K562 (cell line): ENCODE measurements at places on chromosomes 1 and 21. TPM values are rescaled to one million over a fixed set of nuclear protein-coding genes. Genes with fewer than 3 reads are reported as not detected.

DNA sequence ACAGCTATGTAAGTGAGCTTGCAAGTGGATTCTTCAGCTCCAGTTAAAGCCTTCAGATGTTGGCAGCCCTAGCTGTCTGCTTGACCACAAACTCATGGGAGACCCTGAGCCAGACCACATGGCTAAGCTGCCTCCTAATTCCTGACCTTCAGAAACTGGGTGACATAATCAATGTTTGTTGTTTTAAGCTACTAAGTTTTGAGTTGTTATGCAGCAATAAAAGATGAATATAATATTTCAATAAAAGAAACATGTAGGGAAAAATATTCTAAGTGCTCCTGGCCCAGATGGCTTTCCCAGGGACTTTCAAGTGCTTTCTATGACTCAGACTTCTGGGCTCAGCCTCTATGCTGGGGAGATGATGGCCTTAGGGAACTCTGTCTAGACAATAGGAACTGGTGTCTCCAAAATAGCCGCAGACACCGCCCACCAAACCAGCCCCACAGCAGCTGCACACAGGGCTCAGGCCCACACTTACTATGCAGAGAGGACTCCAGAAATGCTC is 20.3 kb upstream of the AZIN2 start:
- no peak for DNase-seq

DNA sequence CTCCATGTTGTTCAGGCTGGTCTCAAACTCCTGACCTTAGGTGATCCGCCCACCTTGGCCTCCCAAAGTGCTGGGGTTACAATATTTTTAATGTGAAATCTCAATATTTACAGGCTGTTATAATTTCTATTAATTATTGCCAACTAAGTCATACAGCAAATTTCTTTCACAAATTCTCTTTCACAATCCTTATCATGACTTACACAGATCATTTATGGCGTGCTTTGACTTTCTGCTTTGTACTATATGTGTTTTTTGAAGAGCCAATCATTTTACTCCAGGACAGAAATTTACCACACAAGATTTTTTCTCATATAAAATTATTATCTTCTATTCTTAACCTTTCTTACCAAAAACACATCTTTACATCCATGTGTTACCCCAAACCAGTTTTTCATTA is 1729.9 kb downstream of the NCAM2 start:
- DNase-seq = no peak

GRCh38 chr1:44985747-44986359 is 542 bp downstream of the EIF2B3 start:
- peak; percentile 57 for DNase-seq

GRCh38 chr1:247535402-247535801 is 838 bp downstream of the OR2C3 start:
- no peak for DNase-seq

GRCh38 chr21:37982496-37983318 is 66.5 kb upstream of the KCNJ6 start:
- no peak for DNase-seq

DNA sequence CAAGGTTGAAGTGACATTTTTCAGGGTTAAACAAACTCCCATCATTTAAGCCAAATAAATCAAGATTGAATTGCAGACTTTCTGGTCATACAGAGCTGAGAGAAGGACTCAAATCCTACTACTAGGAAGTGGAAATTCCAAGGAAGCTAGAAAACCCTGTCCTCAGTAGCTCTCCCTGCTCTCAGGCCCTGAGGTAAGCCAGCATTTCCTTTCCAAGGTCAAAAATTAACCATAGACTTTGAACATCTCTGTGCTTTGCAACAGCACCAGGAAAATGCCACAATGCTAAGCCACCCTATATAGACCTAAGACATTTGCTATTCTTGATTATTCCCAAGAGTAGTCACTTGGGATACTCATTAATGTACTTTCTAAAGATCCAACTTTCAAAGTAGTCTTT is 45.1 kb downstream of the LUZP1 start:
- DNase-seq = no peak

DNA sequence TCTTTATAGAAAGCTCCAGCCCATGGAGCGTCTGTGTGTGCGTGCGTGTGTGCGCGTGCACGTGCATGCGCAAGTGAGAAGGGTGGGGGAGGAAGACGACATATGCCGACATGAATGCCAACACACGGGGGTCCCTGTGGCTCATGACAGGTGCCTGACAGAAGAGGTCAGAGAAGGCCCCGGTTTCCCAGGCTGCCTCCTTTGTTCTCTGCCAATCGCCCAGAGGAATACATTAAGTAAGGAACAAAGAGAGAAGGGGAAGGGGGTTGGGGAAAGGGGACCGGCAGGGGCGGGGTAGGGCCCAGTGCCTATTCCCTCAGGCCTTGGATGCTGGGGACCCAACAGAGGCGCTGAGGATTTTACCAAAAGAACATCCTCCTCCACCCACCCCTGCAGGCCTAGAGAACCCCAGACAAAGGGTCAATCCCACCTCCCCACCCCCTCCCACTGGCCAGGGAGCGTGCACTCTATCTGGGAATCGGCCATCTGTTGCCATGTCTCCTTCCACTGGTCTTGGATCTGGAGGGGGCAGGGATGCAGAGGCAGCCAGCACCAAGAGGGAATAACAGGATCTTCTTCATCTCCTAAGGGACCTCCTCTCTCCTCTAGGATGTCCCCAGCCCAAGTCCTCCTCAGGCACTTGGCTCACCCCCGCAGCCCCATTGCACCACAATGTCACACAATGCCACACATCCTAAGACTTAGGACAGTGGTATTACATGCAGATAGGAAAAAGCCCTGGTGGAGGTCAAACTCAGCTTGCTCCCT is 39.4 kb downstream of the PIK3C2B start:
- DNase-seq = no peak

DNA sequence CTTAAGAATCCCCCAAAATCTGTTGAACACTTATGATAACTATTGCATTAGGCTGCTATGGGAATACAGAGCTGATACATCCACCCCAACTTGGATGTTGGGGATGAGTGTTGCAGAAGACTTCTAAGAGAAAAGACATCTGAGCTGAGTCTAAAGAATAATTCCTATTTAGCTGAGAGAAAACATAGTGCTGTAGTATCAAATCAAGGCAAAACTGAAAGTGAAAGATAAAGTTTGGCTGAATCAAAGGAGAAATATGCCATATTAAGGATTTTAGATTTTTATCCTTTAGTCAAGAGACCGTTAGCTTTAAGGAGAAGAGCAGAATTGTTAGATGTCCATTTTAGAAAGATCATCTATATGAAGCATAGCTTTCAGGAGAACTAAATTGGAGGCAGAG is 726.9 kb upstream of the PTBP2 start:
- DNase-seq = no peak

DNA sequence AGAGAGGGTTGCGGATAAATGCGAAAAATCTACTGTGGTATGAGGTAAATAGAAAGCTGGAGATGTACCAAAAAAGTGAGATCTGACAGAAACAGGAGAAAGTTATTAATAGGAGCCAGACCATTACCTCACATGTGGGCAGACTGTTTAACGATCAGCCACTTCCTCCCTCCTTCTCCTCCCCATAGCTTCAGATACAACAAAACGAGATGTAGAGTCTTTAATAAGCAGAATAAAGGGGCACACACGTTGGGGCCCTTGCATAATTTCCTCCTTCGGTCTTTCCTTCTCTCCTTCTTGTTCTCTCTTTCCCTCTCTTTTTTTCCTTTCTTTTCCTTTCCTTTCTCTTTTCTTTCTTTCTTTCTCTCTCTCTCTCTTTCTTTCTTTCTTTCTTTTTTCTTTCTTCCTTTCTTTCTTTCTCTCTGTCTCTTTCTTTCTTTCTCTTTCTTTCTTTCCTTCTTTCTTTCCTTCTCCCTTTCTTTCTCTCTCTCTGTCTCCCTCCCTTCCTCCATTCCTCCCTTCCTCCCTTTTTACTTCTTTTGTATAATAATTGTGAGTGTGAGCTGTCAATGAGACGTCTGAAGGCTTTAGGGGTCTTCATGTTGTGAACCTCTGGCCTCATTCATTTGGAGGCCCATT is 242.1 kb downstream of the GRIK1 start:
- peak; percentile 21 for DNase-seq

DNA sequence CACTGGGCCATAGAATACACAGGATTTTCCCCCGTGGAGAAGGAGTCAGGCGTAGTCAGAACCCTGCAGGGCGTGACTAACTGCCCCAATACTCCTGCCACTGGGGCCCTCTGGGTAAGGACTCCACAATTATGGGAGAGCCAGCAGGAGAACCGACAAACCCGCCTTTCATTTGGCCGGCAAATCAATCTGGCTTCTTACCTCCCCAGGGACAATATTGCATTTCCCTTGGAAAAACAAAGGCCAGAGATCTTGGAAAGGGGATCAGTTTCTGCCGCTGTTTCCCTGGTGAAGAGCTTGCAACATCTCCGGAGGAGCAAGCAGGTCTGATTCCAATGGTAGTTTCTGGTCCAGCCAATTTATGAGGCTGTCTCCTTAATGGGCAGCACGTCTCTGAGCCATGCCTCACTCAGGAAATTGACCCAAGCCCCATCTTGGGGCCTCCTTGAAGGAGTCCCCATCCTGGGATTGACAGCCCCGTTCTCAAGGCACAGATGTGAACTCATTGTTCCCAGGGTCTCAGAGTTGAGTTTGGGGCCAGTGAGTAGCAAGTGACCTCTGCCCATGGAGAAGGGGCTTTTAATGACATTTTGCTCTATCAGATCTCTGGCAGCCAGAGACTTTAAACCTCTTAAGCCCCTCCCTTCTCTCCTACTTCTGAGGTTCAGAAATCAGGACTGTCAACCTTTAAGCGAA is 4.3 kb downstream of the TRABD2B start:
- DNase-seq = no peak

GRCh38 chr1:248851390-248851789 is 7.5 kb downstream of the ZNF692 start:
- DNase-seq = no peak

DNA sequence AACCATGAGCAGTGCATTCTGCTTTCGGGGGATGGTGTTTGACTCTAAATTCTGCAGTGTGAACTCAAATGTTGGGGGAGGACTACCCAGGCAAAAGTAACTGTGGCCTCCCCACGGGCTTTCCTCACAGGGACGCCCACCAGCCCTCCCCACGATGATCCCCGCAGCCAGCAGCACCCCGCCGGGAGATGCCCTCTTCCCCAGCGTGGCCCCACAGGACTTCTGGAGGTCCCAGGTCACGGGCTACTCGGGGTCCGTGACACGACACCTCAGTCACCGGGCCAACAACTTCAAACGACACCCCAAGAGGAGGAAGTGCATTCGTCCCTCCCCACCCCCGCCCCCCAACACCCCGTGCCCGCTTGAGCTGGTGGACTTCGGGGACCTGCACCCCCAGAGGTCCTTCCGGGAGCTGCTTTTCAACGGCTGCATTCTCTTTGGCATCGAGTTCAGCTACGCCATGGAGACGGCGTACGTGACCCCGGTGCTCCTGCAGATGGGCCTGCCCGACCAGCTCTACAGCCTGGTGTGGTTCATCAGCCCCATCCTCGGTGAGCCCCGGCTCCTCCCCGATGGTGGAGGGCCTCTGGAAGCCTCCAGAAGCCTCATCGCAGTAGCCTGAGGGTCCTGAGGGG is 6.4 kb downstream of the SLC45A1 start:
- no peak for DNase-seq

DNA sequence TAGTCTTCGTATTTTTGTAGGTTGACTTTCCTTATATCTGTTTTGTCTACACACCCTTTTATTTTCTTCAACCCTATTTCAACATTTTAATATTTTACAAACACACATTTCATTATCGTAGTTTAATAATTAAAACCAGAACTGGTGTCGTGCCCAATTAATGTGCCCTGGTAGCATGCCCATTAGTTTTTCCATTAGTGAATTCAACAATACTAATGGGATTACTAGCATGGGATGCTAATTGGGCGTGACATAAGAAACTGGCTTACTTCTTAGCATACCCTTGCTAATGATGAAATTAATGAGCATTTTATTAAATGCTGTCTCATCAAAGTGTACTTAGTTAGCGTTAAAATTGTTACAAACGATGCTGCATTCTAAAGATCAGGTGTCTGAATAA is 332.7 kb downstream of the USH2A start:
- no peak for DNase-seq

DNA sequence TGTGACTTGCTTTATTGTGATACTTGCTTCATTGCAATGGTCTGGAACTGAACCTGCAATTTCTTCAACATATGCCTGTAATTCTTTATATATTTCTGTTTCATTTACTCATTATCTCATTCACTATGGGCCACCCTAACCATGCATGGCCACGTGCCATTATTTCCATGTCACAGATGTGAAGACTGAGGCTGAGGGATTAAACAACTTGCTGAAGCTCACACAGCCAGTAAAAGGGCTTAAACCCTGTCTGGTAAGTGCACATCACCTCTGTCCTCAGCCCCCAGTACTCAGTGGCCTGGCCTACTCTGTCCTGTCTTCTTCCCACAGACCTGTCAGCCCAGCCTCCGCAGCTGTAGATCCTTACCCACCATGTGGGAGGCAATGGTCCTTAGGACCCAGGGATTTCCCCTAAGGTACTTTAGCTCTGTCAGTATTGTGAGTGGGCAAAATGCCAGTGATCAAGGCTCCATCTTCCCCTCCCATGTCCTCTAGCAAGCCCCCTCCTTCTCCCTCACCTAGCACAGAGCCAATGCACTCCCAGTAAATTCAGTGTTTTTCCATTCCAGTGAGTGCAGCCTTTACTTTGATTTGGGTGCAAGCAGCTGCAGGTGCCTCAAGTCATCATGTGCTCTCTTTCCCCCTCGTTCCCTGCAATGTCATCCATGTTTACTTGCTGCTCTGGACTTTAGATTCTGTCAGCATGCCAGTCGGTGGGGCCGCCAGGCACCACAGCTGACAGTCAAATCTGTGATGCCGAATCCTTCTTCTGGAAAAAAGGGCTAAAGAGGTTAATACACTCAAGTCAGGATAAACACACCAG is 228.2 kb upstream of the PROX1 start:
- DNase-seq = no peak

DNA sequence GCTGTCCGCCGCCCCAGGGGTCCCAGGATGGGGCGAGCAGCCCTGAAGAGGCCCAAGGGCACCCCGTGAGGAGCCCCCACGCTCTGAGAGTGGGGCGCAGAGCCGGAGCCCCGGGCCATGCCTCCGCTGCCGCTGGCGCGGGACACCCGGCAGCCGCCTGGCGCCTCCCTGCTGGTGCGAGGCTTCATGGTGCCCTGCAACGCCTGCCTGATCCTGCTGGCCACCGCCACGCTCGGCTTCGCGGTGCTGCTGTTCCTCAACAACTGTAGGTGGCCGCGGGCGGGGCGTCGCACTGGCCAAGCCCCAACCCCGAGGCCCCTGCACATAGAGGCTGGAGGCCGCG is 14.5 kb downstream of the AGRN start:
- DNase-seq = no peak

Gene ALDH4A1
- total RNA-seq = 29.2 and 31.4 TPM in 2 replicates

Gene EDEM3
- 30.7 and 40.3 TPM in 2 replicates for total RNA-seq

Gene RGS18
- total RNA-seq = not detected in 2 replicates

Gene FCER1G
- total RNA-seq = 0.31 TPM in 1 of 2 replicates, not detected in the other

Gene GBP4
- 0.11 and 0.24 TPM in 2 replicates for total RNA-seq

Gene CFHR1
- 0.18 TPM in 1 of 2 replicates, not detected in the other for total RNA-seq

Gene SERTAD4
- total RNA-seq = not detected in 2 replicates

Gene ST6GALNAC5
- 0.04 TPM in 1 of 2 replicates, not detected in the other for total RNA-seq

Gene IFI44
- 0.11 TPM in 1 of 2 replicates, not detected in the other for total RNA-seq

Gene NGF
- not detected in 2 replicates for total RNA-seq

Gene LCE4A
- not detected in 2 replicates for total RNA-seq

Gene ERVH48-1
- total RNA-seq = 0.09 TPM in 1 of 2 replicates, not detected in the other

Gene LPGAT1
- total RNA-seq = 30.5 and 31.4 TPM in 2 replicates

Gene MXRA8
- total RNA-seq = 9.1 and 10.8 TPM in 2 replicates
